GM13977 (cell line): ENCODE measurements at places on chromosomes 2 and 18.

- no peak for DNase-seq
These were observed 38.1 kb upstream of the ACYP2 start for GRCh38 chr2:54077088-54077900.

GRCh38 chr2:88187038-88187676 is 17.0 kb downstream of the THNSL2 start:
- peak; percentile 41 for DNase-seq

- DNase-seq = no peak
These were observed 101.1 kb downstream of the ZBTB7C start for GRCh38 chr18:48308027-48308635.

DNA sequence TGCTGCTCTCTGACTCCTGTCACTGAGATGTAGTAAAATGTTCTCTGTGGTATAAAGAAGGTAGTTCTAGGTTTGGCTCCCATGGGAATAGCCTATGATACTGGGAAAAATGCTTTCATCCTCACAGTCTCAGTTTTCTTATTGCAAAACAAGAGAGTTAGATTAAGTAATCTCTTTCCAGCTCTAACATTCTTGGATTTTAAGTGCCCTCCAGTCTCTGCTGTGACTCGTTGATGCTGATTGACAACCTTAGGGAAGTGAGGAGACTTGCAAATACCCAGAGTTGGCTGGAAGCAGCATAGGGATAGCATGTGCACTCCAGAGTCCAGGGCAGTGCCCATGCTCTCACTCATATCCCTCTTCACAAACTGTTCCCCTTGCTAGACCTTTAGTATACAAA is 534.9 kb downstream of the SLC4A3 start:
- DNase-seq = no peak

DNA sequence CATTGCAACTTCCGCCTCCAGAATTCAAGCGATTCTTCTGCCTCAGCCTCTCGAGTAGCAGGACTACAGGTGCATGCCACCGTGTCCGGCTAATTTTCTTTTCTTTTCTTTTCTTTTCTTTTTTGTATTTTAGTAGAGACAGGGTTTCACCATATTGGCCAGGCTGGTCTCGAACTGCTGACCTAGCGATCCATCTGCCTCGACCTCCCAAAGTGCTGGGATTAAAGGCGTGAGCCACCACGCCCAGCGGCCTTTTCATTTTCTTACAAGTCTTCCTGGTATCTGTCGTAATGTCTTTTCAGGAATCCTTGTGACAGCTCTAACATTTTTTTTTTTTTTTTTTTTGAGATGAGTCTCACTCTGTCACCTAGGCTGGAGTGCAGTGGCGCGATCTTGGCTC is 66.4 kb upstream of the EDAR start:
- DNase-seq = no peak

- DNase-seq = no peak
These were observed 188.0 kb upstream of the GLI2 start for GRCh38 chr2:120547662-120548061.

DNA sequence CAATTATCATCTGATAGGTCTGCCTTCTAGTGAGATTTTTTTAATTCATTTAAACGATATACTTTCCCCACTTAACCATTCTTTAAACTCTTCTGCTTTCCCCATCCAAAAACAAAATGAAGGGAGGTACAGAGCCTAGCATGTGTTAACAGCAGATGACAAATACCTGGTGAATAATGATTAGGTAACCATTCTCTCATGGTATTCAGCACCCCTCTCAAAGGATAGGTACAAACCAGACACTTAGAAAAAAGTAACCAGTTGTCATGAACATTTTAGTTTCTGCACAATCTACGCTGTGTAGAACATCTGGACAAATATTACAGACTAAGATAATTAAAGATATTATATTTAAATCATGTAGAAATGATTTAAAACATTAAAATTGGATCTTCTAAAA is 56.3 kb downstream of the DNAH7 start:
- DNase-seq = no peak

DNA sequence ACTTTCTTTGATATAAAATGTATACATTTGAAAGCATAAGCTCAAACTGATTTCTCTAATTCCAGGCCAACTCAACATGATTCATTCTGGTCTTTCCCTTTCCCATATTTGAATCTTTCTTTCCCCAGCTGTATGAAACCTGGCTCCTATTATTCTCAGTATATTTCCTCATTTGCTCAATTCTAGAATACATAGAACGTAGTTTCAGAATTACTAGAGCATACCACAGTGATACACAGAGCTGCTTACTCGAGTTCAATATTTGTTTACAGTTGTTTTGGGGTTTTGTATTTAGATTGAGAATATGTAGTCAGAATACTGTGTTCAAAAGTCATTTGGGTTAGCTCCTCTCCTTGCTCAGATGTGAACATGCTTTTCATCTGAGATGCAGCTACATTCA is 43.0 kb downstream of the TNFRSF11A start:
- DNase-seq = no peak

GRCh38 chr2:169715379-169716237 is 18.0 kb upstream of the KLHL23 start:
- DNase-seq = no peak

DNA sequence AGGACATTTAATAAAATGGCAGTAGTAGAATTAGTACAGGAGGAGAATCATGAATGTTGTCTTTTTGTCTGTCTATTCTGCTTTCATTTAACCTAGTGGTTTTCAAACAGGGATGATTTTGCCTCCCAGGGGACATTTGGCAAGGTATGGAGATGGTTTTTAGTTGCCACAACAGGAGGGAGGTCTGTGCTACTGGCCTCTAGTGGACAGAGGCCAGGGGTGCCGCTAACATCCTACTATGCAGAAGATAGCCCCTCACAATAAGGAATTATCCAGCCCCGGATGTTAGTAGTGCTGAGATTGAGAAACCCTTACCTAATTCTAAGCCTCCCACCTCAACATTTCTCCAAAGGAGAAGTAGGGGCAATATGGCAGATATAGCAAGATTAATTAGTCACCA is 18.3 kb downstream of the FASTKD2 start:
- no peak for DNase-seq

GRCh38 chr2:178452870-178453269 is 1.7 kb downstream of the PJVK start:
- no peak for DNase-seq

GRCh38 chr2:3762771-3763447 is 59.5 kb downstream of the DCDC2C start:
- DNase-seq = no peak

DNA sequence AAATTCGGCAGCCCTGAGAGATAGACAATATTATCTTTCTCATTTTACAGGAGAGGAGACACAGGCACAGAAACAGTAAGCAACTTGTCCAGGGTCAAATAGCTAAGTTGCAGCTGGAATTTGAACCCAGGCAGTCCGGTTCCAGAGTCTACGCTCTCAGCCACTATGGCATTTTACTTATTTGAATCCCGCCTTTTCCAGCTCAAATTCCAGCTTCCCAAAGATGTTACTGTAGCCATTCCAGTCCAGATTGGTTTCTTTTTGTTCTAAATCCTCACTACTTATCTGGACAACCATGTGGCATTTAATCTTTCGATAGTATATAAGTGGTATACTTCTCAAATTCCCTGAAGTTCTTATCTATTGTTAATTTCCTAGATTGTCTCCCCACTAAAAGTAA is 125.7 kb downstream of the NBAS start:
- no peak for DNase-seq

- no peak for DNase-seq
These were observed 8.4 kb upstream of the AGBL5 start for GRCh38 chr2:27042985-27043634.

DNA sequence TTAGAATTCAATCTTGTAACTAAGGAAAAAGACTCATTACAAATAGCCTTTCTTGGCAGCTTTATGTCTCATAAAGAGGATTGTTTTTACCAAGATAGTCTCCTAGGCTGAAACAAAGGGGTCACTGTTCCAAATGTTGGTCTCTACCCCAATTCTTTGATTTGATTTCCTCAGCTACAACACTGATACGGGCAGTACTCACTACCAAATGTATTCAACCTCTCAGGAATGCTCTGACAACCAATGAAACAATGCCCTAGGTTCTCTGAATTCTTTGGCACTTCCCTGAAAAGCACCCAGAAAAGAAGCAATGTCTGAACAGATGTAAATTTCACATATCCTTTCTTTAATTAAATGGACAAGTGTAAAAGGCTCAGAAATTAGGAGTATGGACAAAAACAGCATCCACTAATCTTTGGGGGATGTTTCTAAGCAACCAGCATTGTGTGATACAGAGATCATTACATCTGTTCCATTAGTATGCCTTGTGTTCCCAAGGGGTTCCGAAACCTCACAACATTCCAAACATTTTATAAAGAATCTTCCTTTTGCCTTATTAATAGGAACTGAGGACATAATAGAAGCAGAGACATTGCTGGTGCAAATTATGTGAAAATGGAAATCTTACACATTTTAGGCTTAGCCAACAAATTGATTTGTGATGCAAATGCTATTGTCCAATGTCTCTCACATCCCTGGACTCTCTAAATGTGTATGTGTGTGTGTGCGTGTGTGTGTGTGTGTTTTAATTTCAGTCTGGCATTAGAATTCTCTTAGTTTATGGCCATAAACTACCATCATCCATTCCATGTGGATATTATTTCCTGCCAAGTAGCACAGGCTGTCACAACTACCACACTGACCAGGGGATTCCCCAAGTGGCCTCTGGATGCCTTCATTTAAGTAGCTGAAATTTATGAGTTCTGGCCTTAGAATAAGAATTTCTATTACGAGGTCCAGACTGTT is 276.0 kb downstream of the MTX2 start:
- no peak for DNase-seq

DNA sequence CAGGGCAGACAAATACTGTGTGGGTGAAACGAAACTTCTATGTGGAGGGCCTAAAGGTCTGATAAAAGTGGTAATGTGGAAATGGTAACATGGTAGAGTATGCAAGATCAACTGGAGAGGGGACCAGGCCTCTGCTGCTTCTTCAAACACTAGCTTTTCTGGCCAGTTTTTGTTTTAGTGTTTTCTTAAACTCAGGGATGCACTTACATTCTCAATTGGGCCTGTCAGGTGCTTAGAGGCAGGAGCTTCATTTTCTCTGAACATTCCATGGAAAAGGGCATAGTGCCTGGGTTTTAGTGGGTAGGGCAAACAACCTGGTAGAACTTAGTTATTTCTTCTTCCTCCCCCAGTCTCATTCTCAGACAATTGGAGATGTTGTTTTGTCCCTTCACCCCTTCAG is 10.5 kb upstream of the ST3GAL5 start:
- no peak for DNase-seq

GRCh38 chr2:42900289-42900891 is 108.0 kb upstream of the HAAO start:
- DNase-seq = no peak

DNA sequence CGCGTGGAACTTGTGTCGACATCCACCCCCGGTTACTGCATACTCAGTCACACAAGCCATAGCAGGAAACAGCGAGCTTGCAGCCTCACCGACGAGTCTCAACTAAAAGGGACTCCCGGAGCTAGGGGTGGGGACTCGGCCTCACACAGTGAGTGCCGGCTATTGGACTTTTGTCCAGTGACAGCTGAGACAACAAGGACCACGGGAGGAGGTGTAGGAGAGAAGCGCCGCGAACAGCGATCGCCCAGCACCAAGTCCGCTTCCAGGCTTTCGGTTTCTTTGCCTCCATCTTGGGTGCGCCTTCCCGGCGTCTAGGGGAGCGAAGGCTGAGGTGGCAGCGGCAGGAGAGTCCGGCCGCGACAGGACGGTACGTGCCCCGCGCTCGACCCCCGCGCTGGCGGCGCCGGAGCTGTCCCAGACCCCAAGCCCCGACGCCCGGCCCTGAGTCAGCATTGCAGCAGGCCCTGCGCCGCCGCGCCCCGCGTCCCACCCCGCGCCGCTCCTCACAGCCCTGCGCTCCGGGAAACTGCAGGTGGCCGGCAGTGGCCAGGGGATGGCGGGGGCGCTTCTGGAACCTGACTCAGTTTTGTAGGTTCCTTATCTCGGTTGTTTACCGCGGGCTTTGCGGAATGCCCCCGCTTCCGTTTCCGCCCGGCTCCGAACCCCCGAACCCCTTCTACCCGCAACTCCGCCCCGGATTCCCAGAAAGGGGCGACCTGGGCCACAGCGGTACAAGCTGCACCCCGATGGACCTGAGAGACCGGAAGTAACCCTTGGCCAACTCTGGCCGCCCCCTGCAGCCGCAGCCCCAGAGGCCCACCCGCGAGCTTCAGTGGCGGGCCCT is at the start of gene CFLAR:
CFLAR (plus strand) TSS at position 50 of the 844 bp plus-strand sequence. CDS start 13,702 bp downstream, outside the sequence.
- DNase-seq = peak; percentile 81

DNA sequence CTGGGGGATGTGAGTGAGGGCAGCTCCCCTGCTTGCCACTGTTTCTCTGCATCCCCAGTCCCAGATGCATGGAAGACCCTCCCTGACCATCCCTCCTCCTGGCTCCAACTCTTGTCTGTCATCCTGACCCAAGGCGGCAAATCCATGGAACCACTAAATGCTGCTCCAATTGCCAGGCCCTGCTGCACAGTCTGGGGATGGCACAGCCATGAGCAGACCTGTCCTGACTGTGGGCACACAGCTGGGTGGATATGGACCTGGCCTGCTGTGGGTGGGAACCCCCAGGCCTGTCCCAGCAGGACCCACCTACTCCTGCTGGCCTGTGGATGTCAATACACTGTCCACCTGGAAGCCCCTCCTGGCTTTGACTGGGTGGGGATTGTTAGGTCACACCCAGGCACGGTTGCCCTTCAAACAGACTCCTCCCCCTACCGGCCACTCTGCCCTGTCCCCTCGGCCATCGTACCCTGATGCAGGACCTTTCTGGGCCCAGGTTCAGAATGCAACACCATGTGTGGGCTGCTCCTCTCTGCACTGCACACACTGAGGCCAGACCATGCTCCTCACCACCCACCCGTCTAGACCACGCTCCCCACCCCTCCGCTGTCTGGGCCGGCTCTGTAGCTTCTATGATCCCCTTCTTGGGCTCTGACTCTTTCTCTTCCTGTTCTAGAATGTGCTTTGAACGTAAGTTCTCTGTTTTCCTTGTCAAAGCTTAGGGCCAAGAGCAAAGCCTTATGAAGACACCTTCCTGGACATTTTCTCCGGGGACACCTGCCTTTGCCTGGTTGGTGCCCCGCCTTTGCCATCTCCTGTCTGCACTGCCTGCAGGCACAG is 57.9 kb downstream of the INPP5D start:
- DNase-seq = no peak

DNA sequence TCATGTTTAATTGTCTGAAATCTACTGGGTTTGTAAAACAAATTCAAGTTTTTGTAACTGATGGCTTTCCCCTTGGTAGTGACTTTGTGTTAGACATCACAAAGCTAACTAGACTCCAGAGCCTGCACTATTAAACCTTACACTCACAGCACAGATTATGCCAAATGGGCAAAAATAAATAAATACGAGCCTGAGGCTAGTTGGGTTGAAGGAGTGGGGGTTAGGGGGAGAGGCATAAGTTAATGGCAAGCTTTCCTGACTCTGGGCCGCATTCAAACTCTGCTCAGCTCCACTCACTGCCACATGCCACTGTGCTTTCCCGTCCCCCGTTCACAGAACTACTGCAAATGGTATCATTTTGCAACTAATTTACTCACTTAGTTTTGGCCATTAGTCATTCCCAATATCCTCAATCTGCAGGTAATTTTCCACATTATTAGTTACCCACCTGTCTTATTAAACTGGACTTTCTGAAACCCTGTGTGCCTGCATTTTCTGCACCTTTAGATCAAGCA is 1079.9 kb upstream of the PIK3C3 start:
- no peak for DNase-seq
